ENCODE measurements at places on chromosomes 2 and 18.

DNA sequence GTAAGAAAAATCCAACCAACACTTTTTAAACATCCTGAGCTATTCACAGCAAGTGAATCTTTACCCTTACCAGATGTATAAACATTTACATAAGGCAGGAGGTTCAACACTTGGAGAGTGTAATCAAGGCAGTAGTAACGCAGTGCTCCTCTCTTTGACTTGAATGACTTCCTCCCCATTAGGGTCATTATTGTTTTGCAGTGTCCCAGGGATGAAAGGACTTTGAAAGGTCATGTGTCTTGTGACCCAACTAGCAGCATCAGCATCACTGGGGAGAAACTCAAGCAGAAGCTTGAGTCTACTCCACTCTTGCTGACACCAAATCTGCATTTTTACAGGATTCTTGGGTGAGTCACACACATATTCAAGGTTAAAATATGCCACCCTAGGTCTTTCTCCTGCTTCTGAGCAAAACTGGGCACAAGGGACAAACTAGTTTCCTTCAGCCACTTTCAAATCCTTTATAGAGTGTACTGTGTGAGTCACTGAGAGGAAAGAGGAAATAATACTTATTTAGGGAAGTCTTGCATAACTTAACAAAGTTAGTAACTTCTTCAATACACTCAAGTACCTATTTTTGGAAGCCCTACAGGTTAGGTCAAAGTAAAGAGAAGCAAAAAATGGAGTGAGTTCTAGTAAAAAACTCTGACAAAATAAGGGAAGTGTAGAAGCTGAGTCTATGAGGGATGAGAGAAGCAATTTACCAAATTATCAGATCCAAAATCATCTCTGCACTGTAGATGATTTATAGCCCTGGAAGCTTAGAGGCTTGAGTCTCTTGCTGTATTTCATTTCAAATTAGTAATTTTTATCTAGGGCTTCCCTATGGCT is 51.0 kb upstream of the EML4 start:
- peak; percentile 21 for DNase-seq

DNA sequence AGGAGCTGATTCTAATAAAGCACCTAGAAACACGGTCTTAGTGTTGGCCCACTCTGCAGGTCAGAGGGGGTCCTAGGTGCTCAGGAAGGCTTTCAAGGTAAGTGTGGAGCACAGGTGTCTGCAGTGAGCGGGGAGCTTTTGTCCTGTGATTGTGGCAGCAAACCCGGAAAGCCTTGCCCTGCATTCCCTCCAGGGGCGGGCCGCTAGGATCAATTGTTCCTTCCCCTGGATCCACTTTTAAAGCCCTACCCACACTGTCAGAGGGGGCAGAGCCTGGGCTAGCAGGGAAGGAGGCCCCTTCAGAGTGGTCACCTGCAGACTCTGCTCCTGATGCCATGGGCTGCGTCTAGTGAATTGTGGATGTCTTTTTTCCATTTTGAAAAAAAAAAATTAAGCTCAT is 176.0 kb downstream of the CTIF start:
- peak; percentile 59 for DNase-seq

- no peak for DNase-seq
These were observed 112.6 kb upstream of the NT5C1B start for GRCh38 chr2:18701981-18702380.

GRCh38 chr2:54329482-54330161 is 73.6 kb upstream of the TSPYL6 start:
- no peak for DNase-seq

DNA sequence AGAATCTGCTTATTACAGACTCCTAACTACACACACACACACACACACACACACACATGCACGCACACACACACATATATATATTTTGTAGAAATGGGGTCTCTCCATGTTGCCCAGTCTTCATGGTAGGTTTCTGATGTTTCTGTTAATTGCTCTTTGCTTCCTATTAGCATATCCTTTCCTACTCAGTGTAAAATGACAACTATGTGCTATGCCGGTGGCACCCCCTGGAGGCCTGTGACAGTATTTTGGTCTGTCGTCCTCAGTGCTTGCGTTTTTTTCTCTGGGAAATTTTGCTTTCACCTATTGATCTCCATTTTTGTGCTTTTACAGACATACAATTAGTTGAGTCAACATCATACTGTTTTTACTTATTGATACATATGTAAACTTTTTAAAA is 322.1 kb downstream of the LRRTM1 start:
- peak; percentile 8 for DNase-seq

DNA sequence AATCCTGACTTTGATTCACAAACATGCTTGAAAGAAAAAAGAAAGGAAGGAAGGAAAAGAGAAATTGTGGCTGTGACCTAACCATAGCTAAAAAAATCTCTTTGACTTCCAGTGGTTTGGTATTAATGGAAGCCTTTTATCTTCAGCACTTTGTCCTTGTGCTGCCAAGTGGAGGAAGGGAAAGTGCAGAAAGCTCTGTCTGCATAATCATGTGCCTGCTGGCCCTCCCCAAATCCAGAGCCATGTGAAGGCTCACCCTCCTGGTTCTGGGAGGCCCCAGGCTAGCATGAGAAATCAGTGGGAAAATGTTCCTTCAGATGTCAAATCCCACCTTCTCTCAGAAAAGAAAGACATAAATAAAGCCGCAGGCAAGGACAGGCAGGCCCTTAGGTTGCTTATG is 48.3 kb upstream of the BMPR2 start:
- DNase-seq = peak; percentile 79

GRCh38 chr2:41853427-41854191 is 194.2 kb upstream of the PKDCC start:
- peak; percentile 79 for DNase-seq

GRCh38 chr18:56062931-56063330 is 474.9 kb upstream of the TCF4 start:
- no peak for DNase-seq

DNA sequence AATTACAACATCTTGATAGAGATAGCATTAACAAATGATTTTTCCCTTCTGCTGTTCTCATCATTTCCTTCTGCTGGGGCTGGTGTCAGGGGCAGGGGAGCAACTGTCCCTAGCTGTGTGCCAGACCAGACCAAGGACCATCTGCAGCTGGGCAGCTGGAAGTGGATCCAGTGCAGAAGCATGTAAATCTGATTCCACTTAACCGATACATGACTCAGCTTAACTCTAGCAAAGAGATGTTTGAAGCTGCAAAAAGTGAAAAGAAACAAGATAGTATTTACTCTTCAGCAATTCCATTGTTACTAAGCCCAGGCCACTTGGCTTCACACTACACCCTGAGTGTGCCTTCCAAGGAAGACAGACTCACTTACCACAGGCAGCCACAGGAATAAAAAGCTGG is 151.1 kb downstream of the GALNT1 start:
- DNase-seq = no peak

DNA sequence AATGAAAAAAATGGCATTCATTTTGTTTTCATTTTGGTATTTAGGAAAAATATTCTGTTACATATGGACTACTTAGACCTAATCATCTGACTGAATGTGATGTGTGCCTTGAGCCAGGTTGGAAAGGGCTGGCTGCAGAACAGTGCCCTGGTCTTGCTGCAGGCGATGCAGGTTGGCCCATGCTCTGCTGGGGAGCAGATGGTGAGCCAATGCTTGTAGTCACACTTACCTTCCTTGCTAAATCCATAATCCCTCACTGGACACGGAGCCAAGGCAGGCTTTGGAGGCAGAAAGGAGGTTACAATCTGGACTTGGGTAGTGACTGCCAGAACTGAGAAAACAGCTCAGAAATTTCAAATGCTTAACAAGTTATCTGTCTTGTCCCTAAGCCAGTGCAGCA is 228.7 kb downstream of the ARHGAP15 start:
- DNase-seq = no peak

DNA sequence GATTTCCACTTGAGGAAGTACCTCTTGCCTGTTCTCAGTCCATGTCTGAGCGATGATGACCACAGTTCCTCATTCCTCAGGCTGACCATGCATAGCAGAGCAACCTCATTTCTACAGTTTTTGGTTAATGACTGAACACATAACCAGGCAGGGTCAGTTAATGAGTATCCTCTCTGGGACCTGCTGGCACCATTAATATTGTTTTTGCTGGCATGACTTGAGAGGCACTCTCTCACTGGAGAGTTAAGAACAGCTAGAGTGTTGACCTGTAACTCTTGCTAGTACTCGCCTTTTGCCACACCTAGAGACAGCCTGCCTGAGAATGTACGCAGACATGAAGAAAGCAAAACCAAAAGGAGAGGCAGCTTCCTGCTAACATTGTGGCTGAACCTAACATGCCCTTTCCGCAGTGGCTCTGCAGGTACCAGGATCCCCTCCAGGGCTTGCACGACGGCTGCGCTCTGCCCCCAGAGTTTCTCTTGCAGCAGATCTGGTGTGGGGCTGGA is 23.9 kb downstream of the PECR start:
- DNase-seq = no peak

DNA sequence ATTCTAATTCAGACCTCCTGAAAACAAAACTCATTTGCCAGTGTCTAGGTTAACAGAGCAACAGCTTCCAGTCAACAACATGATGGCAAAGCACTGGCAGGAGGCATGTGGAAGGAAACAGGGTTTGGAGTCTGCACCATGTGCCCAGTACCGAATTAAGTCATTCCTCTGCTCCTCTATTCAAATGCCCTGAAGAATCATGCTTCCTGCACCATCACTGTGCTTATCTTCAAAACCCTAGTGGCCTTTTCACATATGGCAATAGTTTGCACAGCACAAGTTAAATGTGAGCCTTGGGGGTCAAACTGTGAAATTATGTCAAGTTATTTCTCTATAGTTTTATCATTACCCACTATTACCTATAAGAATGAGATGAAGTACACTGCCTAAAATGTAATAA is 75.4 kb upstream of the GRB14 start:
- no peak for DNase-seq

DNA sequence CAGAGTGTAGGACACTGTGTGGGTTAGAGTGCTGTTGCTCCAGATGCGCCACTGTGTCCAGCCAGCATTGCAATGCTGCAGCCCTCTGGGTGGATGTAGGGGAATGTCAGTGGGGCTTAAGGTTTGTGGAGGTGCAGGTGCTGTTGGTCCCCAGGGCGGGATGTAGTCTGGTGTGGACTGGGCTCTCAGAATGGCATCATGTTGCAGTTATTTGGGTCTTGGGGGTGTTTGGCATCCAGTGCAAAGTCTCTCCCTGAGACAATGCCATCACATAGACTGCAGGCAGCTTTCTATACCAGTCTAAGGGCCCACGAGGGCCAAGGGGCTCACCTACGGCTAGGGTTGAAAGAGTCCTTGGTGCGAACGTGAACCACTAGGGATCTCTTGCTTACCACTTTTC is 275.3 kb downstream of the SOX11 start:
- no peak for DNase-seq

DNA sequence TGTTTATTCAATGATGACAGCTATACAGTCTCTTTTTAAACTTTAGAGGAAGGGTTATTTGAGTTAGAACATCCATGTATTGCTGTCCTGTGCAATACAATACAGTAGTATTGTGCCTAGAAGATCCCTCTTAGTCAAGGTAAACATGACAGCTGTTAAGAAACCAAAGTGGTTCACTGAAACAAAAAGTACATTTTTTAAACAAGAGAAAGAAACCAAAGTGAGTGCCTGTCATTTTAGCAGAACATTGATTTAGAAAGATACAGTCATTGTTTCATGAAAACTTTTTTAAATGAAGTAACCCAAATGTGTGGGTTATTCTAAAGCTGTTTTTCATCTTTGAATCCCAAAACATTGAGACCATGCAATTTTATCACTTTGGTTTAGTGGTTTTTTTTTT is 15.5 kb downstream of the ITPRID2 start:
- DNase-seq = no peak

- DNase-seq = no peak
These were observed 329.7 kb upstream of the ST6GAL2 start for GRCh38 chr2:107215401-107216350.

DNA sequence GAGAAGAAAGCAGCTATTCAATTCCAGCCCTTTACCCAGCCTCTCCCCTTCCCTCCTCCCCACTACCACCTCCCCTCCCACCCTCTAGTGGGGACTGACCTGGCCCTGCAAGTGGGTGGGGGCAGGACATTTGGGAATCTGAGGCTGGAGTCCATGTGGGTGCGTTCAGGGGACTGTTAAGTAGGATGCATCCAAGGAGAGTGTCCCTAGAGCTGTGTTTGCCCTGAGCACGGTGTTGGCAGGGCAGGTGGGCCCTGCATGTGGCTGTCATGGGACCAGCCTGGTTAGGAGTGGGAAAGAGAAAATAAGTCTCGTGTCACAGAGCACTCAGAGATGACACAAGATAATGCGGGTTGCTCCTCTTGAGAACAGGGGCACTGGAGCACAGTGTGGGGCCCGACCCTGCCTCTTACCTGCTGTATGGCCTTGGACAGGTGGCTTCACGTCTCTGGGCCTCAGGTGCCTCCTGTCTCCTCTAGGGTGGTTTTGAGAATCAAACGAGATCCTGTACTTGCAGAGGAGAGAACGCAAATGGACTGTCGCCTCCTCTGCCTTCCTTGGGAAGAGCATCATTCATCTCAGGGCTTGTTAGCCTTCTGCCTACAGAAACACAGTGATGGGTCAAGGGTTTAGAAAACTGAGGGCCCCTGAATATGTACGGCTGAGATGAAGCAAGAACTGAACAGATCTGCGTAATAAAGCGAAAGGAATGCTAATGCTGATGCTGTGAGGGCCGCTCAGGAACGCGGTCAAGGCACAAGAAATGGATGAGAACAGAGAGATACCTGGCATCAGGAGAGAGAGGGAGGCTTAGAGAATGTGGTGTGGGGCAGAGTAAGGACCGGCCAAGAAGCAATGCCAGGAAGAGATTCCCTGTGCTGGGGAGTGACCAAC is 187.7 kb upstream of the HAAO start:
- no peak for DNase-seq

DNA sequence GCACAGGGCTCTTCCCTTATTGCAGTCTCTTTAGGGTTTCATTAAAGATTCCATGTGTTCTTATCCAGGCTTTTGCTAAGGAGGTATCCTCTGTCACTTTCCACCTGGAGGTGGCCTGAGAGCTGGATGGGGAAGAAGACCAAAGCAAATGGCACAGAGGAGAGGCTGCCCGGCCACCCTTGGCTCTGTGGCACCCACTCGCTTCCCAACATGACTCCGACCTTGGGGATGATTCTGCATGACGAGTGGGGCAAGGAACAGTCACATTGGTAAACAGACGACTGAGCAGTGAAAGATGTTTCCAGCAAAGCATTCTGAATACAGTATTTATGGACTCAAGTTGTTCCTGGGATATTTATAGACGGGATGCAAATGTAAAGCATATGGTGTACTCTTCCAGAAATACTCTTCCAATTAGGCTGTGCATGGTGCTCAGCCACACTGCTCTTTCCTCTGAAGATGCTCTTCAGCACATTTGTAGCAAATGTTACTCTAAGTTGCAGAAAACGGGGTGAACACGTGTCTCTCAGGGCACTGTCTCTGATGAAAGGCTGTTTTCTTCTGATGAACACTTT is 377.1 kb upstream of the HS6ST1 start:
- DNase-seq = no peak

DNA sequence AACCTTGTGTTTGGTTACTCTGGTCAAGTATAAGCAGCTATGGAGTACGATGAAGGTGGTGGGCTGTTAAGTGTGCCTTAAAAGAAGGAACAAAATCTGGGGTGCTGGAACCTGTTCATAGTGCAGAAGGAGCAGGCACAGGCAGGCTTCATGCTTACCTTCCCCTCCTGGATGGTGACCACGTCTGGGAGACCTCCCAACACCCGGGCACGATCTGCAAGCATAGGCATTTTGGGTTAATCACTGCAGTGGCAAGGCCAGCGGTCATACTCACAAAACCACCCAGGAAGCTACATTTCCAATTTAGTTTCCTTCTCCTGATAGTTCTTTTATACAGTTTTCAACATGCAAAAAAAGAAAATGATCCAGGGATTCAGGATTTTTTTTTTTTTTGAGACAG is 58.7 kb upstream of the LPIN2 start:
- DNase-seq = no peak

GRCh38 chr2:18123577-18123976 is 245.1 kb downstream of the KCNS3 start:
- no peak for DNase-seq
